ENCODE measurements at places on chromosomes 5 and 9.

DNA sequence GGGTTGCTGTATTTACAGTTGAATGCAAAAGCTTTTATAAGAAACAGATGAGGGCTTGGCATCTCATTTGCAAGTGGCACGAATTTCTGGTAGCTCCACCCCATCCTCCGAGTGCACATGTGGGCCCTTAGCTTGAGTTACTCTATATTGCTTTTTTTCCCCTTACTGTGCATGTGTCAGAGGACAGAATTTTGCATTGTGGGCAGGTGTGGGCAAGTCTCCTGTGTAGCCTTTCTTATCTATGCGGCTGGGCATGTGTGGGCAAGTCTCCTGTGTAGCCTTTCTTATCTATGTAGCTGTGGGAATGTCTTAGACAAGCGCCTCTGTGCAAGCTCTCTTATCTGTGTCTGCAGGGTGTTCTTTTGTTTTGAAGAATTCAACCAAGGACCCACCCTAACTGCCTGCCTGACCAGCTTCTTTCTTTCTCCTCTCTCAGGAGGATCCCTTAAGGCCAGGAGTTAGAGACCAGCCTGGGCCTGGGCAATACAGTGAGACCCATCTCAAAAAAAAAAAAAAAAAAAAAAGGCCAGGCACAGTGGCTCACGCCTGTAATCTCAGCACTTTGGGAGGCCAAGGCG lies 34.1 kb upstream of the SIL1 start:
- DNase-seq: no peak

DNA sequence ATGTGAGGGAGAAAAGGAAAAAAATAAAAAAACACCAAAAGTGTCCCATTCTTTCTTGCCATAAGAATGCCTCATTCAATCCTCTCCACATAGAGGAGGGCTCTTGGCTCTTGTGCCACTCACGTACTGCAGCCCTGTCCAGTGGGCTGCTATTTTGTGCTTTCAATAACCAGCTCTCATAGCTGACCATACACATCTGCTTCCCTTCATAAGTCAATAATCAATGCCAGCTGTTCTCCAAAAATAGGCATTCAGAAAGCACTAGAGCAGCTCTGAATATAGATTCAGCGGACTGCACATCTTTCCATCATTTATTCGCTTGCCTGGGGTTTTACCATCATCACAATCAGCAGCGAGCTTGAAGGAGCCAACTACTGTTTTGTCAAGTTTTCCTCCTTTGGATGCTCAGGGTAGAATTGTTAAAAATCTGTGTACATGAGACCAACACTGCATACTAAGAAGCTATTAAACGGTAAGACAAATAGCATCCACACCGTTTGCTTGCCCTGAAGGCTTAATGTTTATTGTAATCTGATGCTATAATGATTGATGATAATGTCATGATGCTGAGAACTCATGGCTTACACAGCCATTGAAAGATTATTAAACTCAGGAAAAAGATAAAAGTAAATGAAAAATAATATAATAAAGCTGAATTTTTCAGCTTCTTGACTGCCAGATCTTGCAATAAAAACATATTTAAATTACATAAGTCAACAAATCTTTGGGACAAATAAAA lies 80.0 kb downstream of the OXCT1 start:
- DNase-seq: no peak

- DNase-seq: no peak
Measured at GRCh38 chr9:122120316-122121071, 27.4 kb upstream of the TTLL11 start.

GRCh38 chr5:66658516-66658915 lies 62.3 kb downstream of the MAST4 start:
- DNase-seq: no peak

GRCh38 chr9:89418474-89418845 lies 79.5 kb downstream of the SEMA4D start:
- no peak for DNase-seq

DNA sequence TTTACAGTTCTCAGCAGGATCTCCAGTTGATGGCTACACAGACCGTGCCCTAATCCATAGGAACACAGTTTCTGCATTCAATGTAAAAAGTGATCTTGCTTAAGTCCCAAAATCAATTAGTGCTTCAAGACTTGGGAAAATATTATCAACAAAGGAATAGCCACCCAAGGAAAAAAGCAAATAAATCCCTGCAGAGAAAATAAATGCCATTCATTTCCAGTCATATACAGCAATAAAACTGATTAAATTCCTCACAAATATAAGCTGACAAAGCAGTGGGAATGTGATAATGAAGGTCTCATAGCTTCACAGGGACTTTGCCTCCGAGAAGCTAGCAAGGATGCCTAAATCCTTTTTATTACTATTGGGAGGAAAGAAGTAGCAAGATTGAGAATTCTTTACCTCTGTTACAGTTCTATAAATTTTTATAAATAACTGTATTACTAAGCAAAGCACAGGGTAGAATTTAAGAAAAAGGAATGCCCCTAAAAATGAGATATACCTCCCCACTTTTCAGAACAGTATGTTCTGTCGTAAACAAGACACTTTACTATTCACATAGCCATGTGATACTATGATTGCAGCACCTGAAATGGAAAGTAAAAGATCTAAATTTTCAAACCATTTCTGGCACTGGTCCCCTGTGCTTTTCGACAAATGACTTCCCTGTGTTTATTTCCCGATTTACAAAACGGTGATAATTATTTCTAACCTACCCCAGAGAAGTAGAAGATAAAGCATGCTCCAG lies 59.8 kb downstream of the ARSB start:
- DNase-seq: no peak

DNA sequence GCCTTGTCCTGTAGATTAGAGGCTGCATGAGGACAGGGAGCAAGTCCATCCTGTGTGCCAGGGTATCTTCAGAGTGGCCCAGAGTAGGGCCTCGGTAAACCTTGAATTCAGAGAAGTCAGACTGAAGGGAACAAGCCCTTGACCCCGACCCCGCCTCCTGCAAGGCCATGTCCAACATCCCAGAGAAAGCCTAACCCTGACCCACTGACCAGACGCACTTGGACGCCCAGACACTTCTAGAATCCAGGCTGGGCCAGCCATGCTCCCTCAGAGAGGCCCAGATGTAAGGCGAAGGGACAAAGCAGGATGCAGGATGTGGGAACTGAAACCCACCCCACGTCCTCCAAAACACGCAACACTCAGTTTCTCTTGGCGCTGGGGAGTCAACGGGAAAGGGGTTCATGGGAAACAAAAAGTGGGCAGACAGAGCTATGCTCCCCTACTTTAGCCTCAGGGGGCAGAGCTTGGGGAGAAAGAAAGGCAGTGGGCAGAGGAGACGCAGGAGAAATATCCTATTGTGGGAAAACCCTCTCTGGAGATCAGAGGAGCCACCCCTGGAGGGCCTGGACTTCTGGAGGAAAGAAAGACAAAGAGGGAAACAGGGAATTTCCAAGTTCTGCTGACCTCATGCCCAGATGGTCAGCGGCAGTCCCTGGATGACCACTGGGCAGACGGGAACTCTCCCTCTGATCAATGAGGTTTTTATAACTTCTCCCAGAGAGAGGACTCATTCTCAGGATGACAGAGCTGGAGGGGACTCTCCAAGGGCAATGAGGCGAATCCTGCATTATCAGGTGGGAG lies 13.0 kb downstream of the TNIP1 start:
- peak; percentile 35 for DNase-seq

DNA sequence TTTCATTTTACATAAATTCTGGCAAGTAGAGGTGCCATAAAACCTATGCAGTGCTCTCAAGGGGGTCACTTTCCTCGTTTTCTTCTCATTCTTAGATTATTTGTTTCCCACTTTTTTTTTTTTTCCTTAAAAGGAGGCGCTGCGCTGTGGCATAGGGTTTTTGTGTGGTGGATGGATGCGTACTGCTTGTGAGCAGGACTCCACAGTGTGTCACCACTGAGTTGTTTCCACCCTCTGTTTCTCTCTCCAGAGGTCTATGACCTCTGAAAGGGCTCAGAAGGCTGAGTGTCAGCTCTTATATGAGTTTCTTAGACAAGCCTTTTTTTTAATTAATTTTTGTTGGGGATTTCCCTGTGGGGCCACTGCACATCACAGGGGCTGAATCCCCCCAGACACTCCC lies 13.6 kb upstream of the CLTB start:
- no peak for DNase-seq

GRCh38 chr5:10674582-10674981 lies 86.5 kb downstream of the DAP start:
- no peak for DNase-seq

DNA sequence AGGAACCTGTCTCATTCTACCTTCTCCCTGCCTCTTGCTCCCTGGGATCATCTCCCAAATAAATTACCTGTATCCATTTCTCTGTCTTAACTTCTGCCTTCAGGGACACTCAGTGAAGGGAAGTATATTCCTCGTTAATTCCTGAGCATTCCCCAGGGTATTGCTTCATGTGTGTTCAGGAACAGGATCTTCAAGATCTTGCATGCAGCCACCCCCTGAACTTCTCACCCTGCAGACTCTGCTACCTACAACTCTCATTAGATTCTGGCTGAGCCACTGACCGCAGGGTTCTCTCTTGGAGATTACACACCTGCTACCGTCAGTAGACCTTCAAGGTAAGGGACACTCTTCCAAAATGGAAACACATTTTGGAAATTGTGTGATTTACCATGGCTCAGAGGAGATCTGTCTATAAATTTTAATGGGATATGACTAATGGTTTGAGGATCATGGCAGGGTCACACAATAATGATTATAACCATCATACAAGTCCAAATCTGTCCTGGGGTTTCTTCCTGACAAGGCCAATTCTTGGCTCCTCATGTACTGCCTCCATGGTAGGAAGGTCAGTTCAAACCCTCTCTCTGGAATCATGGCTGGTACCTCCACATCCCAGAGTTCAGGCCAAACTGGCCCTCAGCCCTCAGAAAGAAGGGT lies 38.9 kb upstream of the UGCG start:
- no peak for DNase-seq

DNA sequence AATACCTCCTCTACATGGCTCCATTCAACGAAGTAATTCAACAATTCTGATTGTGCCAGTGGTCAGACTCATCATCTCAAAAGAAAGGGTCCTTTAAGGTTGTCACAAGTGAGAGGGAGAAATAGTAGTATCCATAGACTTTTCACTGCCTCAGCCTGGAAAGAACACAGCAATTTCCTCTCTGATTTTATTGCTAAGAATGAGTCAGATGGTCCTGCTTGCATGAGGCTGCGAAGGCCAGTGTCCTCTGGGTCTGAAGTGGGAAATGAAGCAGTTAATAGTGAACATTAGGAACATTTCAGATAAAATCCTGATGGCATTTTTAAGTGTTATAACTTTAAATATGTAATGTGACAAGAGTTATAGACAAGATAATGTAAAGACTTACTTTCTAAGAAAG lies 979.0 kb downstream of the EFNA5 start:
- no peak for DNase-seq

DNA sequence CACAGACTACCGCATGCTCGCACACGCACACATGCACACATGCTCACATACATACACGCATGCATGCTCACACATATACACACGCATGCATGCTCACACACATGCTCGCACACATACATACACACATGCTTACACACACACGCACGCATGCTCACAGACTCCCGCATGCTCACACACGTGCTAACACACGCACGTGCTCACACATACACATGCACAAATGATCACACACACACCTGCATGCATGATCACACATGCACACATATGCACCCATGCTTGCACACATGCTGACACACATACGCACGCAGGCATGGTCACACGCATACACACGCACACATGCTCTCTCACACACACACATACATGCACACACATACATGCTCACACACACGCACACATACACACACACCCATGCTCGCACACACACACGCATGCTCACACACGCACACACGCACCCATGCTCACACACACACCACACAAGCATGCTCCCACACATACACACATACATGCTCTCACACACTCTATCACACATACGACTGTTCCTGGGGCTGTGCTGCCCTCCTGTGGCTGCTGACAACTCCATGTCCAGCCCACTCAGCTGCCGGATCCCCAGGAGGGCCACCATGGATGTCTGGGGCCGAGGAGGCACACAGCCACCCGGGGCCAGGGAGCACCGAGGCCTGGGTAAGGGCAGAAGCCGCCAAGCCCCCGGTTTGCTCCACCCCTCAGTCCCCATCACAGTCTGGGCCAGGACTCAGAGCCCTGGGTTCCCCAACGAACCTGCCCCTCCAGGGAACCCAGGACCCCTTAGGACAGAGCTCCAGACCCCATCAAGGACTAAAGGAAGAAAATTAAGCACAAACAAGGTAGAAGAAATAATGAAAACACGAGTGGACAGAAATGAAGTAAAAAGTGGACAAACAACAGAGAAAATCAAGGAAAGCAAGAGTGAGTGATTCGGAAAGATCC lies 31.4 kb upstream of the EGFL7 start:
- peak; percentile 87 for DNase-seq

GRCh38 chr9:90842996-90843395 lies 41.4 kb downstream of the SYK start:
- DNase-seq: no peak

GRCh38 chr9:4424891-4425290 lies 65.4 kb upstream of the SLC1A1 start:
- no peak for DNase-seq

GRCh38 chr5:142491270-142491669 lies 166.4 kb upstream of the SPRY4 start:
- DNase-seq: no peak

DNA sequence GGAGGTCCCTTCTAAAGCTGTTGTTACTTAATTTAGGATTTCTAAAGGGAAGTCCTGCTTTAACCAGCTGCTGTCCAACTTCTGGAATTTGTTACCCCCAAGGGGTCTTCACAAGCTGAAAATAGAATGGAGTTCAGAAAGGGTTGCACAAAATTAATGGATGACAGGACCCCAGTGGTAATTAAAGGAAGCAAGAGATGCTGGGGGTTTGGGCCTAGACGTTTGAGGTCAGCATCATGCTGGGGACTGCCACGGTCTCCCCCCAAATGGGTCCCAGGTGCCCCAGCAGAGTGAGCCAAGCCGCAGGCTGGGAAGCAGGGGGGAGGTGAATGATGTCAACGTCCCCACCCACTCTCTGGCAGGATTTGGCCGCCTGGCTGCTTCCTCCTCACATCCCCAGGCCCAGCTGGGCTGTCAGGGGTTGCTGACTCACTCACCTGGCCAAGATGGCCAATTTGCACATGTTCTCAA lies 97.5 kb upstream of the ARAP3 start:
- DNase-seq: peak; percentile 68

GRCh38 chr9:4886698-4887097 lies 94.0 kb downstream of the RCL1 start:
- DNase-seq: no peak

- no peak for DNase-seq
Measured at GRCh38 chr5:59727186-59727585, 166.3 kb downstream of the PDE4D start.

GRCh38 chr5:137629646-137630045 lies 106.2 kb downstream of the KLHL3 start:
- DNase-seq: no peak

- no peak for DNase-seq
Measured at GRCh38 chr5:97476852-97477534, 293.9 kb upstream of the RIOK2 start.

DNA sequence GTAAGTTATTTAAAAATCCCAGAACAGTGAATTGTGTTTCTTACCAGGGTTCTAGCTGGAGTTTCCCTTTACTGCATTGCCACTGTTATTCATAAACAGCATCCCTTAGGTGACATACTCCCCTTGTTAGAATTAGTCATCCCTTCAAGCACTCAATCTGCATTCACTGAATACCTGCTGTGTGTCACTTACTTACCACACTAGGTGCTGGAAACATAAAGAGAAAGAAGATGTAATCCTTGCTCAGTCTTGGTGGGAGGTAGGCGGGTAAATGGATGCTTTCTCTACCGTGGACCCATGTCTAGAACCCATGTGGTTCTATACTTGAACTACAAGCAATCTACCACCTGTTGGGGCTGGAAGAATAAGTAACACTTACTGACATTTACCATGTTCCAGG lies 371.6 kb downstream of the KDM4C start:
- no peak for DNase-seq
